ENCODE measurements at places on chromosomes 3 and 15.

DNA sequence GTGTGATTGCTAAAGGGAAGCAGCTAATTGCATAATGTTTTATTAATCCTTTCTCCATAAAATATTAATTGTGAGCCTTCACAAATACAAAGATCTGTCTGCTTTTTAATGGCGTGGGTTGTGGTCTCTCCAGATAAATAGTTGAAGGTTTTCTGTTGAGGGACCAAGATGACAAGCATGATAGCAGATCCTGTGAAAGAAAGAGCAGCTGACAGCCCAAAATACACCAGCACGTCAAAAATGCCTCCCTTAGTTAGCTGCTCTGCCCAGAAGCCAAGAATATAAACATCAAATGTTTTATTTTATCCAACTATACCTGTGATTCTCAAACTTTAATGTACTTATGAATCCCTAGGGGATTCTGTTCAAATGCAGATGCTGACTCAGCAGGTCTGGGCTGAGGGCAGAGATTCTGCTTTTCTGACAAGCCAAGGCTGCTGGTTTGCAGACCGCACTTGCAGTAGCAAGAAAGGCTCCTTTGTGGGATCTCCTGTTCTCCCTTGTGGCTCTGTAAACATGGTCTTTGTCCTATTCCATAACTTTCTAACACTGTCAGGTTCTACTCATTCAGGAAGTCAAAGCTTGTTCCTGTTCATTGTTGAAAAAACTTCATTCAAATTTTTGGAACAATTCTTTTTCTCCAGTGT is 119.1 kb upstream of the SLC25A36 start:
- DNase-seq = no peak

- peak; percentile 35 for DNase-seq
Measured at GRCh38 chr3:187551416-187551815, 118.8 kb downstream of the SST start.

DNA sequence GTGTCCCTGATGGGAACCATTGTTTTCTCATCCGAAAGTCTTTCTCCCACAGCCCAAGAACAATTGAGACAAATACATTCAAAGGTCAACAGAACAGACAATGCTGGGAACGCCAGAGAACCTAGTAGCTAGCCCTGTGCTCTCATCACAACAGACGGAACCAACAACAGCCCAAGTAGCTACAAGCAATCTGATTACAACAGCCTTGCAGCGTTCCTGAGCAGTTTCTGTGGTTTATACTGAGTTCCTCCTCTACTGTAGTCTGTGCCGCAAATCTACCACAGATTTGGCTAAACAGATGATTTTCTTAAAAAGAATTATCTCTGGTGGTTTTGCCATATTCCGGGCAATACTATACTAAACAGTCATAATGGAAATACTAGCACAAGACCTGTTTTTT is 435.6 kb downstream of the MECOM start:
- peak; percentile 71 for DNase-seq

DNA sequence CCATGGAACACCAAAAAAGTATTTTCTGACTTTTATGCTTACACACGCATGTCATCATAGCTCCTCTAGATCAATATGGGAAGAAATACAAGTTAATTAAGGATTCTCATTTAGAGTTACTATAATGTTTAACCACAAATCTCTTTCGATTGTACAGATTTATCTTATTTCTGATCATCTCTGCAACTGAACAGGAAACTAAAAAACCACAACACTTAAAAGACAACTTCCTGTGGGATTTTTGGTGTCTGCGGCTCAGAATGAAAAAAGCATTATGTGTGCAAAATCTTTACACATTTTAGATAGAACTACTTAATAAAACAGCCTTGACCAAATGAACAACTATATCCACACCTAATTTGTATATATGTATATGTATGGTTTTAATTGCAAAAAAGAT is 3.0 kb upstream of the TJP1 start:
- no peak for DNase-seq

- peak; percentile 70 for DNase-seq
Measured at GRCh38 chr3:32045091-32045915, 61.1 kb upstream of the GPD1L start.

DNA sequence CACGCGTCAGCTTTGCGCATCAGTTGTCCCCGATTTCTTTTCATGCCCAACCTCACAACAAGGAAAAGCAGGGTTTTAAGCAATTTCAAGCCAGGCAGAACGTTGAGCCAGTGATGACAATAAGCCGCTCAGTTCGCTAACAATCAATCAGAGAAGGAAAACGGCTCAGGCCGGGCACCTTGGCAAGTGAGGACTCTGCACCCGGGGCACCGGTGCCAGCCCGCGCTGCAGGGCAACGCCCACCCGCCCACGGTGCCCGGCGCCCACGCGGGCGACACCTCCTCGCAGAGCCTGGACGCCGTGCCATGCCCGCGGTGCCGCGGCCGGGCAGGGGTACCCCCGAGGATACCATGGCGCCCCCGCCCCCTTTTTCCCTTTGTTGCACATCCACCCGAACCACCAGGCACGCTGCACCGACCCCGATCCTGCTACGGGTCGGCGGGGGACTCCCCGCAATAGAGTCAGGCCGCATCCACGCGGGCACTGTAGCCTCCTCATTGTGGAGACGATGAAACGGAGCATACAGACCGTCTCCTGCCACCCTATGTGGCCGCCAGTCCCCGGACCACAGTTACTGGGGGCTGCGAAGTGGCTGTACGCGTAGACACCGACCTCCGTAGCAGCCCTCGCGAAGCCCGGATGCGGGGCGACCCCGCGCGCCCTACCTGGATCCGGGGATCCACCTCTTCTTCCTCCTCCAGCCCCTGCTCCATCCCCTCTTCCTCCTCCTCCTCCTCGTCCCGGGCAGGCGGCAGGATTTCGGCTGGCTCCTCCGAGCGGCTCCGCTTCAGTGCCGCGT is 581 bp downstream of the SH3BP5 start:
- no peak for DNase-seq

DNA sequence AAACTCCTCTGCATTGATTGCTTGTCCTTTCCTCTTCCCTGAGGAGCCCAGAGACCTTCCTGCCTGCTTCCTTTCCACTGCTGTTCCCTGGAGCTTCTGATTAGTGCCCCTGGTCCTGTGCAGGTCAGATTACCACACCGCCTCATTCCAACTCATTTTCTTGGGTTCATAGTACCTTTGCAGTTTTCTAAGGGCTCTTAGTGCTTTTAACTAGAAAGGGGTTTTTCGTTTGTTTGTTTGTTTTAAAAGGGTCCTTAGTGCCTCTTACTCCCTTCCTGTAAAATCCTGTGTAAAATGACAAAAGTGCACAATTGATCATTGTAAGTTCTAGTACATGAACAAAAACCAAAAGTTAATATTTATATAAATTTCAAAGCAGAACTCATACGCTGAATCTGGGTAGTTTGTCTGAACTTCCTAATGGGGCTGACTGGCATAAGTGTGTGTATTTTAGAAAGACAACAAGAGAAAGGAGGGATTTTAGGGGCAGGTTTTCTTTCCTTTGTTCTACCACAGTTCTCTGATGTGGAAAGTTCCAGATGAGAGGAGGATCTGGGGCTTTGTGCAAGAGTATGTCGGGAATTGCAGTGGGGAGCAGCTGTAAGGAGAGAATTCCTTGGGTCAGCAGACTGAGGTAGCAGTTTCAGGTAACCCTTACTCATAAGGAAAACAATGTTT is 30.6 kb downstream of the SNRK start:
- DNase-seq = peak; percentile 9
